ENCODE measurements at places on chromosomes 7 and 10. TPM values are rescaled to one million over a fixed set of nuclear protein-coding genes. Genes with fewer than 3 reads are reported as not detected.

The SFTPD gene
- not detected for total RNA-seq

The SH2B2 gene
- 2.2 TPM for total RNA-seq

The VAX1 gene
- total RNA-seq, result not detected

The NME8 gene
- not detected for total RNA-seq

The ITIH5 gene
- total RNA-seq, result not detected

The PIK3CG gene
- total RNA-seq, result 26.9 TPM

The RRP12 gene
- 110 TPM for total RNA-seq

The IDE gene
- total RNA-seq, result 43.4 TPM

The IDI2 gene
- total RNA-seq, result not detected

The ANAPC16 gene
- 75.1 TPM for total RNA-seq

The RET gene
- 0.04 TPM for total RNA-seq

The GALNT17 gene
- total RNA-seq, result not detected

The EGFR gene
- not detected for total RNA-seq

The PNLIP gene
- total RNA-seq, result not detected

The GIMAP8 gene
- 6.6 TPM for total RNA-seq

The AOAH gene
- 17.4 TPM for total RNA-seq

The BAIAP2L1 gene
- total RNA-seq, result 0.63 TPM

The COL13A1 gene
- total RNA-seq, result not detected

The MAGI2 gene
- 0.30 TPM for total RNA-seq

The ZCCHC24 gene
- total RNA-seq, result 1.5 TPM

The LIMK1 gene
- total RNA-seq, result 28.8 TPM

The NFE2L3 gene
- 62.1 TPM for total RNA-seq

The ACTL6B gene
- not detected for total RNA-seq

The DHTKD1 gene
- total RNA-seq, result 9.8 TPM

The MYO1G gene
- 316 TPM for total RNA-seq

The UTF1 gene
- not detected for total RNA-seq

The NPY gene
- not detected for total RNA-seq

The FAM241B gene
- total RNA-seq, result 9.6 TPM

The HECW1 gene
- not detected for total RNA-seq

The FAM24A gene
- not detected for total RNA-seq

The OR2A5 gene
- not detected for total RNA-seq

The ASAH2 gene
- total RNA-seq, result 4.8 TPM

The AS3MT gene
- not detected for total RNA-seq

The ABCC2 gene
- 1.4 TPM for total RNA-seq

The UNCX gene
- total RNA-seq, result not detected

The CCNY gene
- total RNA-seq, result 62.5 TPM

The TRPV5 gene
- total RNA-seq, result not detected

The TAS2R41 gene
- not detected for total RNA-seq

The ZNF783 gene
- 18.7 TPM for total RNA-seq

All from activated CD8-positive, alpha-beta memory T cell treated with anti-CD3 and anti-CD28 coated beads for 36 hours (primary cell).